ENCODE measurements at places on chromosomes 7 and 10.

GRCh38 chr10:108393089-108393488 lies 1228.6 kb upstream of the SORCS1 start:
- no peak for DNase-seq

DNA sequence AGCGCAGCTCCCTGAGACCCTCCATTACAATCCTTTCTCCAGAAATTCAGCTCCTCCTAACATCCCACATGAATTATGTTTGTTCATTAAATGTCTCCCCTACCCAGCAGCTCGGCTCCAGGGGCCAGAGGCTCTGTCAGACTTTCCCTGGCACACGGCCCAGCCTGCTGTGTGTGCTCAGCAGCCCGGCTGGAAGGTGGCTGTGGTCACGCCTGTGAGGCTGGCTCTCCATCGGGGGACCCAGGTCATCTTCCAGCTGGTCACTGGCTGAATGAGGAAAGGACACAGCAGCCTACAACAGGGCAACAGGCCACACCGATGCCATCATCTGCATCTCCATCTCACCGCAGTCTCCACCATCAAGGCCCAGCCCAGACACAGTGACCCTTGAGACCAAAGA lies 219.8 kb downstream of the MAD1L1 start:
- no peak for DNase-seq

- DNase-seq: no peak
Observed at GRCh38 chr7:45407730-45408408, 166.3 kb upstream of the ADCY1 start.

DNA sequence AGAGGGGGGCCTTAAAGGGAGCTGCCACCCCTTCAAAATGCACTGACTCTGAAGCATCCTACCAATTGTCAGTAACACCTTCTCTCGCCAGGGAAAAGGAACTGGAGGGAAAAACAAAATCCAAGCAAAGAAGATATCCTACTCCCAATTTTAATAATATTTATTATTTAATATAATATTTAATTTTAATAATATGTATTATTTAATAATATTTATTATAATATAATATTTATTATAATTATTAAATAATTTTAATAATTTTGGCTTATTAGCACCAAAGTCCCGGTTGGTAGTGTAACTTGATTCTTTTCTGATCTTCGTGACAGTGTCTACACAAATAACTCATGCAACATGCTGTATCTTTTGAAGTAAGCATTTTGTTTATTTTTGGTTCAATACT lies 58.6 kb upstream of the AGBL3 start:
- DNase-seq: no peak

- no peak for DNase-seq
Observed at GRCh38 chr10:78518224-78518623, 484.6 kb downstream of the RPS24 start.

GRCh38 chr10:86793696-86794095 lies 37.3 kb downstream of the BMPR1A start:
- DNase-seq: no peak

- DNase-seq: no peak
Observed at GRCh38 chr7:7491044-7491443, 44.6 kb downstream of the COL28A1 start.

GRCh38 chr10:30828680-30829079 lies 199.1 kb upstream of the LYZL2 start:
- no peak for DNase-seq

DNA sequence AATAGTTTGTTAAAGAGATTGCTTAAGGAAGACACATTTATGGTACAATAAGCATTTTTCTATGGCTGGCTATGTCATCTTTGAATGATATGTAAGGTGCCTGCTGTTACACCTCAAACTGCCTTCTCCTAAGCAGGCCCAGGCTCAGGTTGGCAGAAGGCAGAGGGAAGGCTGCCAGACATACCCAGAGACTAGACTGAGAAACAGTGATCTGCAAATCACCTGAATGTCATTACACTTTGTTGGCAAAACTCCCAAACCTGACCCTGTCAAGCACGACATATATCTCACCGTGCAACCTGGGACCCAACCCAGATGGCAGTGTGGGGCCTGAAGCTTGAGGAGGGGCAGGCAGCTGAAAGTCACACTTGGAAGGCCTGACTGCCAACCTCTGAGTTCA lies 136.6 kb upstream of the TARP start:
- no peak for DNase-seq

DNA sequence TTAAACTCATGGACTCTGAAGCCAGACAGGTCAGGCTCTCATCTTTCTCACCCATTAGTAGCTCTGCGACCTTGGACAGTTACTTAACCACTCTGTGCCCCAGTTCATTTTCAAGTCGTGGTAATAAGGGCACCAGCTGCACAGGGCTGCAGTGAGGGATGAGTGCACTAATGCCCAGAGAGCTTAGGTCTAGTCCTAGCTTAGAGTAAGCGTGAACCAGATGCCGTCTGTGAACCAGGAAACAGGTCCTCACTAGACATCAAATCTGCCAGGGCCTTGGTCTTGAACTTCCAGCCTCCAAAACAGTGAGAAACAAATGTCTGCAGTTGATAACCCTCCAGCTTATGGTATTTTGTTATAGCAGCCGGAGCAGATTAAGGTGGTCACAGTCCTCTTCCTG lies 222.4 kb upstream of the PFKP start:
- no peak for DNase-seq

DNA sequence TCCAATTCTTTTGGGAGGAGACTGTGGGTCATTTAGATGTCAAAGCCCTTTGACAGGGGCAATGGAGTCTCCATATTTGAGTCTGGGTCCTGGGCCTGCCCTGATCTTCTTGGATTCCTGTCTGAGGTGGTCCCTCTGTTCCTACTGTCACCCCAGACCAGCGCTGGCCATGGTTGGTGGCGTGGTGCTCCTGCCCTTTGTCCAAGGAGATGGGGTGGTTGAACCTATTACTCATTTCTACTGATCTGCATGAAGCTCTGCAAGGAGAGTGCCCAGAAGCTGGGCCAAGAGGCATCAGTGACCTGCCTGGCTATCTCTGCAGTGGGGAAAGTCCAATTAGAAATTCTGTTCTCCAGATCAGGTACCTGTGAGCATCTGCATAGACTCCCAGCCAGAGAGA lies 355.6 kb upstream of the NUPR2 start:
- DNase-seq: no peak

DNA sequence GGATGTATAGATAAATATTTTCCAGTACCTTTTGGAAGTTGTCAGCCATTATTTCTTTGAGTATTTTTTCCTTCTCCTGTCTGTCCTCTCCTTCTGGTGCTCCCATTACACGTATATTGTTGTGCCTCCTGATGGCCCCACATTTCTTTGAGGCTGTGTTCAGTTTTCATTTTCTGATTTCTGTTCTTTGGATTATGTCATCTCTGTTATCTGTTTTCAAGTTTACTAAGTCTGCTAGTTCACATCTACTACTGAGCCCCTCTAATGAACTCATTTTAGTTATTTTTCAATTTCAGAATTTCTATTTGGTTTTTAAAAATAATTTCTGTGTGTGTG lies 16.3 kb downstream of the RBM33 start:
- no peak for DNase-seq

- DNase-seq: no peak
Observed at GRCh38 chr7:38736138-38736537, 105.0 kb upstream of the AMPH start.

DNA sequence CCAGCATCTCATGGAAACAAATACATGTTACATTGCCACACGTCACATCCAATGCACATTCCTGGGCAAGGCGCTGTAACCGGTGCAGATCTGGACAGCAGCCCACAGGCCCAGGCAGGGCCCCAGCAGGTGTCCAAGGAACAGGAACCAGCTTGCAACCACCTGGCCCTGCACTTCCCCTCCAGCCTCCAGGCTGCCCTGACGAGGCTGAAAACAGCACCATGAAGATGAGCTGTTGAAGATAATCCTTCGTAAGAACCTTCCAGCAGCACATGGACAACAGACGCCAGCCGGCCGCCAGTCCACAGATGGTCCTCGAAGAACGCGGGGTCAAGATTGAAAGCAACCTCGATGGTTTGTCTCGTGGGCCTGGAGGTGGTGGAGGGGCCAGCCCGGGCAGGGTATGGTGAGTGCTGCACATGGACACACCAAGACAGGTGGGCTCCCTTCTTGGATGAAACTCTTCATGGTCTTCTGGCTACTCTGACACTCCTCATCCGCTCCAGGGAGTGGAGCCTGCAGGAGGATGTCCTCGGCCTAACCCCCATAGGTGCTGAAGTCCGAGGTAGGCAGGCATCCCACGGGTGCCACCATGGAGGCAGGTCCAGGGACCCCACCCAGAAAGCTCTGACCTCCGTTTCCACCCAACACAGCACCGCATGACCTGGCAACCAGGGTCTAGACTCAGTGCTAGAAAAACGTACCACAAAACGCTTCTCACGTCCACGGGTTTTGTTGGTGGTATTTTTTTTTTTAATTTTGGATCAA lies 22.9 kb downstream of the PDGFA start:
- no peak for DNase-seq

DNA sequence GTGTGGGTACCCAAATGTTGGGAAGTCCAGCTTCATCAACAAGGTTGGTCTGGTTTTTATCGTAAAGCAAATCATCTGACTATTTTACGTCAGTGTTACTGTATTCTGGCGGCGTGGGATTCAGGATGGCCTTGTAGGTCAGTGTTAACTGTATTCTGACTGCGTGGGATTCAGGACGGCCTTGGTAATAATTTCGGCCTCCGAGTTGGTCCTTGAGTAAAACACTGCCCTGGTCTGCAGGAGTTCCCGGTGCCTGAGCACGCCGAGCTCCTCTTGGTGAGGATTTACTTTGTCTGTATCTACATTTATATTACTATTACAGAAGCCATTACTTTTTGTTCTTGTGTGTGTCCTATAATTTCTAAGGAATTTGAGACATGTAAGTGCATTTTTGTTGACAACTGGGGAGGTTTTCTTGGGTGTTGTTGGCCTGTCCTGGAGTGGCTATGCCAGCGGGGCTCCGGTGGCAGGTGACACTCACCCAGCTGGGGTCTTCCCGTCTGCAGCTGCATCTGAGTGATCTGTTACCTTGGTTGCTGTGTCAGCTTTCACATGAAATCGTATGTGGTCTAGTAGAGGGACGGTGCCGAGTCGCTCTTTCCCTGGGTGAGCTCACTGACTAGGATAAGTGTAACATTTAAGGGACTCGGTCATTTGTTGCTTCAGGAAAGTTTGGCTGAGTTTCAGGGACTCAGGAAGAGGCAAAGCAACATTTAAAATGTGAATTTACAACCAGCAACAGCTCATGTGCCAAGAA lies 9.2 kb downstream of the GTPBP4 start:
- no peak for DNase-seq

- no peak for DNase-seq
Observed at GRCh38 chr10:122190176-122190943, 80.7 kb upstream of the BTBD16 start.

DNA sequence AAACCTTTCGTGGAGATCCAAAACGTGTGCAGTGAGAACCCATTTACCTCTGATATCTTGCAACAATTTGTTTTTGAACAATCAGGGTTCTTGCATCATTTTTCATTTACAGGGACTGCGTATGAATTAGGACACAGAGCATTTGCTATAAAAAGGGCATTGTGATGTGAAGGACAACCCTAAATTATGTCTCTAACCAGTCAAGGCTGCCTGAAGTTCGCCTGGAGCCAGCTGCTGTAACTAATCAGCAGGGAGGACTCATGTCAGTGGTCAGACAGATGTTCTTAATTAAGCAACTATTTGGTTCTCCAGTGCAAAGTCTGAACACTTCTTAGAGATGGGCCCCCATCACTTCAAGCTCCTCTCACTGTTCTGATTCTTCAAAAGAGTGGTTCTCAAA lies 674.8 kb downstream of the KCNMA1 start:
- DNase-seq: no peak

DNA sequence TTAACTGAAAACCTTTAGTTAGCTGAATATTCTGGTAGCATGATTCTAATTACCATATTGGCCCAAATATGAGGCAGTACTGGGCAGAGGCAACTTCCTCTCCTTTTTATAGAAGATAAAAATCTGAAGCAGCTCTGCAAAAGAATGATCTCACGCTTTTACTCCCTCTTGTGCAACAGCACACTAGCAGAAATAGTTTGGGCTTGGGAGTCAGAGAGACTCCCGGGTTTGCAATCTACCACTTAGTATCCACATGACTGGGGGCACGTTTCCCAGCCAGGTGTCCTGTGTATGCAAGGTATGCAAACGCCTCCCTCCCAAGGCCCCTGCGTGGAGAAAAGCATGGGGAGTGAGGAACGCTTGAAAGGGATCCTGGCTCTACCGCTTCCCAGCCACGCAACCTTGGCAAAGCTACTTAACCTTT lies 47.2 kb upstream of the RHEB start:
- no peak for DNase-seq

DNA sequence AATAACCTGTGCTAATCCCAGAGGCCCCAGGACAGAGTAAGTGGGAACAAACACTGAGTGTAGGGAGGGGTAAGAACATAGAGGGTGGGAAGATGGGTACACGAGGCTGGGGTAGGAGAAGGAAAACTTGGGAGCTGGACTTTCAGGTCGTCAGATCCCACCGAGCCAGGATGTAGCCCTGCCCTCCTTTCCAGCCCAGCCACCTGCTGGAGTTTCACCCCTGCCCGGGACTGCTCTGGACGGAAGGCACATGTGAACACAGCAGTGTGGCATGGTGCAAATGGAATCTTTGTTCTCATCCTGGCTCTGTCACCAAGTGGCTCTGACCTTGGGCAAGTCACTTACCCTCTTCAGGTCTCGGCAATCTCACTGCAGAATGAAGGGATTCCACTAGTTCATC lies 52.8 kb downstream of the PODXL start:
- DNase-seq: no peak

GRCh38 chr7:64098-64915 lies 128.1 kb upstream of the FAM20C start:
- no peak for DNase-seq

GRCh38 chr10:6197321-6197720 lies 5.4 kb upstream of the PFKFB3 start:
- DNase-seq: no peak

GRCh38 chr10:115402699-115403098 lies 309.5 kb downstream of the ATRNL1 start:
- DNase-seq: no peak

GRCh38 chr10:18681971-18682411 lies 22.8 kb downstream of the ARL5B start:
- no peak for DNase-seq

- DNase-seq: no peak
Observed at GRCh38 chr10:92801978-92802872, 46.1 kb upstream of the EXOC6 start.

GRCh38 chr10:125152450-125153368 lies 7.7 kb downstream of the CTBP2 start:
- DNase-seq: no peak

GRCh38 chr10:102335184-102335583 lies 60.3 kb upstream of the NFKB2 start:
- no peak for DNase-seq

GRCh38 chr7:37825038-37825437 lies 23.4 kb upstream of the NME8 start:
- no peak for DNase-seq

DNA sequence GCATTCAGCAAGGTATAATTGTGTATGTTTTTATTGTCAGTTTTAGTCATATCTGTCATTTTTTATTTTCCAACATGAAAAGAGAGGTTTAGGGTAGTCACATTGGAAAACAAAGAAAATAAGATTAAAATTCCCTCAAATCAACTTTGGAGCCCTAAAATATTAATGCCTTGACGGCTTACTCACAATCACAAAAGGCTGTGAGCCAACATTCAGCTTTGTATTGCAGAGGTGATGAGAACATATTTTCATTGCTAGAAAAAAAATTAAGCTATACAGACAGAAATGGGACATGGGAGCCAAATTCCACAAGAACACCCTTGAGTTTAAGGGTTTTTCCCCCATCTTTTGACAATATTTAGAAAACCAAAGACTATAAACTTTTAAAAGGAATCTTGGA lies 30.2 kb downstream of the CALD1 start:
- no peak for DNase-seq

Measured in stimulated activated CD4-positive, alpha-beta T cell treated with anti-CD3 and anti-CD28 coated beads, Interleukin-2, amount 100 ng/mL, for 4 hours (primary cell).